ENCODE measurements at places on chromosomes 11 and 22.

DNA sequence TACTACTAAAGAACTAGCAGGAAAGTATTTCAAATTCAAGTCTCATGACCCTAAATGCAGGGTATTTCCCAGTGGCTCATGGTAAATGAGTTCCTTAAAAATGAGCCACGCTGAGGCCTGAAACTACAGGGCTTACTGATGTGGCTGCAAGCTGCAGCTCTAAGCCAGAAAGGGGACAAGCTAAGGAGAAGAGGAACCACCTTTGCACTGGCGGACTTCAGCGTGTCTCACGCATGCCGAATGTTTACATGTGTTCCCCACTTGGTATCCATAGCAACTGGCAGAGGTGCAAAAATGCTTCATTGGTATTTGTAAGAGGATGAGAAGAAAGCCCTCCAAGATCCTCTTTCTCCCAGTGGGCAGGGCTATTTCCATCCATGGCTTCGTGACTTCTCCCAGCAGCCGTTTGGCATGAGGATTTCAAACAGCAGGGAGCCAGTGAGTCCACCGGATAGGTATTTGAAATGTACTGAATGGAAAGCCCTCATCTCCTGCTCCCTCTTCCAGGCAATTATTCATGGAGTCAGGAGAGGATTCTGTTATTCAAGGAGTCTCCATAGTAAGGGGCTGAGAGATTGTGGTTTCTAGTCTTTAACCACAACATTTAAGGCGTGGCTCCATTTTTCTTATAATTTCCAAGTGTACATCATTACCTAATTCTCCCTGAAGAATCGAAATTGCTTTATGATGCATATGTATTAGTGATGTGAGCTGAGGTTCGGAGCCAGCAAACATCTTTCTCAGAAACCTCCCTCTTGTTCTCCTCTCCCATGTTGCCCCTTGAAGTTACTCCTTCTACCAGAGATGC, 55.3 kb upstream of the CD44 start:
- DNase-seq, result no peak

GRCh38 chr11:124748481-124749343, 3.3 kb downstream of the VSIG2 start:
- no peak for DNase-seq

- no peak for DNase-seq
Measured at GRCh38 chr11:16157327-16157726, 199.0 kb downstream of the SOX6 start.

GRCh38 chr11:105158436-105158835, 18.9 kb upstream of the CARD18 start:
- no peak for DNase-seq

DNA sequence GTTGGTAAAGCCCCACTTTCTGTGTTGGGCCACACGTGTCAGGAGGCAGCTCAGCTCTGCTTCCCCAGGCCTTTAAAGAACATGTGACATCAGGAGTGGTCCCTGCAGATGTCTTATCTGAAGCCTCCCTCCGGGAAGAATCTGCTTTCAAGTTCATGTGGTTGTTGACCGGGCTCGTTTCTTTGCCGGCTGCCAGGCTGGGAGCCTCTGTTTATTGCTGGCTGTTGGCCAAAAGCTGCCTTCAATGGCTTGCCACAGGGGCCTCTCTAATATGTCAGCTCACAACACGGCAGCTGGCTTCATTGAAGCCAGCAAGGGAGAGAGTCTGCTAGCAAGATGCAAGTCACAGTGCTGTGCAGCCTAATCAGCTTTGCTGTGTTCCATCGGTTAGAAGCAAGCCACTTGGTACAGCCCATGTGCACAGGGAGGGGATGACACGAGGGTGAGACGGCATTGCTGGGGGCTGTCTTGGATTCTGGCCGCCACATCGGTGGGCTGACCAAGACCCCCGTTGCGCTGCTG, 14.6 kb downstream of the MRGPRF start:
- DNase-seq, result no peak

GRCh38 chr11:129896062-129896461, 684 bp upstream of the NFRKB start:
- DNase-seq, result no peak

- no peak for DNase-seq
Measured at GRCh38 chr22:39240831-39241793, 3.7 kb downstream of the PDGFB start.

DNA sequence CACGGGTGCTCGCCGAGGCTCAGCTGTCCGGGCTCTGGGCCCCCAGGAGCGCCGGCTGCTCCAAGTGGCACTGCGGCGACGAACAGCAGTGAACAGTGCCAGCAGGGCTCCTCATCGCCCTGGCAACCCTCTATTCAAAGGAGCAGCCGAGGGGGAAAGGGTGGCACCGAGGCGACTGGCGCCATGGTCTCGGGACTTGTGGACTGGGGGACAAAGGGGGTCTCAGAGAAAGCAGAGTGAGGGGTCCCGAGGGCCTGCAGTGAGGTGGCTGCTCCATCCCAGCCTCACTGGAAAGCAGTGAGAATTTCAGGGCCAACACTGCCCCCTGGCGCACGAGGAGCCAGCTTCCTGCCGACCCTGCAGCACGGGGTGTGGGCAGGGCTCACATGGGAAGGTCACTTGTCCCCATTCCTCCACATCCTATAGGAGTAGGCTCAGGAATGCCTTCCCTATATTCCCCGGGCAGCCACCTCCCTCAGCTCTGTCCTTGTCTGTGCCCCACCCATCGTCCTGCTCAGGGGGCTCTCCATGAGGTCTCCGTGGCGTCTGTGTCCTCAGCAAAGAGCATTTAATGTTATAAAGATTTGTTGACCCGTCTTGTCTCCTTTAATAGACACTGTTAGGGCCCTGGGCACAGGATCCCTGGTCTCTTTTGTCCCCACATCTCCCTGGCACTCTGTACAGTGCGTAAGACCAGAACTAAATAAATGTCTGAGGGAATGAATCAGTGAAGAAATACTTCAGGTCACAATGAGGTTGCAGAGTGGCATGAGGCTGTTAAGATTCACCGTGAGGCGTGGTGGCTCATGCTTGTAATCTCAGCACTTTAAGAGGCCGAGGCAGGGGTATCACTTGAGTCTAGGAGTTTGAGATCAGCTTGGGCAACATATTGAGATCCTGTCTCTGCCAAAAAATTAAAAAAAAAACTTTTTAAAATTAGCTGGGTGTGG, 26.4 kb downstream of the LRFN4 start:
- no peak for DNase-seq

GRCh38 chr11:42647993-42648392, 663.8 kb upstream of the API5 start:
- DNase-seq, result no peak

DNA sequence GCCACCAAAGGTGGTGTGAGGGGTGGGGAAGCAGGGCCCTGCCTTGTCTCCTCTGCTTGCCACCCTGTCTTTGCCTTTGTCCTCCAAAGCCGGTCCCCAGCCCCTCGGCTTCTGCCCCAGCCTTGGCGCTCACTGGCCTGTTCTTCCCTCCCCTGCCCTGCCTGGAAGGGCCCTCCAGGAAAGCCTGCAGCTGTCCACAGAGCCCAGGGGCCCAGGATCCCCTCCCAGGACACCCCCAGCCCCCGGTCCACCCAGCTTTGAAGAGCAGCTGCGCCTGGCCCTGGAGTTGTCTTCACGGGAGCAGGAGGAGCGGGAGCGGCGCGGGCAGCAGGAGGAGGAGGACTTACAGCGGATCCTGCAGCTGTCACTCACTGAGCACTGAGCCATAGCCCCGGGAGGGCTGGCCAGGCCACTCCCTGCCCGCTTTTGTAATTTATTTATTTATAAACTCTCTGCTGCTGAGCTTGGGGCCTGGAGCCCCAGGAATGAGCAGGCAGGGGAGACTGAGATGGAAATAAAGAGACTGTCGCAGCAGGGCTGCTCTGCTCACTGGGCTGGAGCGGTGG, 1.3 kb upstream of the SSH3 start:
- DNase-seq, result no peak

GRCh38 chr22:31646186-31647019, 15.6 kb downstream of the PISD start:
- no peak for DNase-seq

- no peak for DNase-seq
Measured at GRCh38 chr11:19918302-19919049, 205.8 kb downstream of the NAV2 start.

DNA sequence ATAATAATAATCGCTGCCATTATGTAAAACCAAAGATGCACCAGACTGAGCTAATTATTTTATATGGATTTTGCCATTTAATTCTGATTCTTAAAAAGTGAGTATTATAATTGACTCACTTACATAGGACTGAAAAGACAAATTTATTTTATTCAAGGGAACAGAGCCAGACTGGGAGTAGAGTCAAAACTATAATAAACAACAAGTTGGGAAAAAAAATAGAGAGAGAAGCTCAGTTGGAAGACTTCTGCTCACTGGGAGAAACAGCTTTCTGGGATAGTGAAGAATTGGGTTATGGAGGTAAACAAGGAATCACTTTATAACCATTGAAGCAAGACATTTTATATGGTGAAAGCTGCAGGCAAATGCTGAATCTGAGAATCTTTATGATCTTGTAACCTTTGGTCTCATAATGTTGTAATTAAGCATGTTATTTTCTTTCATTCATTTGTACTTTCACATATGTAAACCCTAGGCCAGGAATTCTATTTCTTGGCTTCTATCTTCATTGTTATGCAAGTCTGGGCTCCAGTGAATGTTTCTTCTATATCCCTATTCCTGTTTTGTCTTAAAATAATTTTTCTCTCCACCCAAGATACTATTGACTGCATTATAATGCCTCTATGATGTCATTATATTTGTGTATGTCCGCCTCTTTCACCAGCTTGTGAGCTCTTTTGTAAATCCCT, 725.3 kb upstream of the CCDC179 start:
- no peak for DNase-seq

DNA sequence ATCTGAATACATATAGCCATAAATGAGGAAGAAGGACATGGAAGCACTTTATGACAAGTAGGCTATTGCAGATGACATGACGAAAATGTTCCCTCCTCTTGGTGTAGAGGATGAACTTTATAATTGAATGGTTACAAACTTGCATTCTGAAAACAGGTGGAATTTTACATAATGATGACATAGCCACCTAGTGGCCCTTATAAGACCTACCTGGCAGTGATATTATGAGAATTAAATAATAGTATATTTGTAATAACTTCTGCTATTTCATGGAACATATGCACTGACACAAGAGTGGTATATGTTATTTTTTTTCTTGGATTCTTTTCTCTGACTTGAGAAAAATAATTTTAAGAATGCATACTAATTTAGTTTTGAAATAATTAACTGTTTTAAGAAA, 22.9 kb downstream of the TRIM22 start:
- no peak for DNase-seq

GRCh38 chr11:82521427-82521826, 212.2 kb downstream of the FAM181B start:
- no peak for DNase-seq

DNA sequence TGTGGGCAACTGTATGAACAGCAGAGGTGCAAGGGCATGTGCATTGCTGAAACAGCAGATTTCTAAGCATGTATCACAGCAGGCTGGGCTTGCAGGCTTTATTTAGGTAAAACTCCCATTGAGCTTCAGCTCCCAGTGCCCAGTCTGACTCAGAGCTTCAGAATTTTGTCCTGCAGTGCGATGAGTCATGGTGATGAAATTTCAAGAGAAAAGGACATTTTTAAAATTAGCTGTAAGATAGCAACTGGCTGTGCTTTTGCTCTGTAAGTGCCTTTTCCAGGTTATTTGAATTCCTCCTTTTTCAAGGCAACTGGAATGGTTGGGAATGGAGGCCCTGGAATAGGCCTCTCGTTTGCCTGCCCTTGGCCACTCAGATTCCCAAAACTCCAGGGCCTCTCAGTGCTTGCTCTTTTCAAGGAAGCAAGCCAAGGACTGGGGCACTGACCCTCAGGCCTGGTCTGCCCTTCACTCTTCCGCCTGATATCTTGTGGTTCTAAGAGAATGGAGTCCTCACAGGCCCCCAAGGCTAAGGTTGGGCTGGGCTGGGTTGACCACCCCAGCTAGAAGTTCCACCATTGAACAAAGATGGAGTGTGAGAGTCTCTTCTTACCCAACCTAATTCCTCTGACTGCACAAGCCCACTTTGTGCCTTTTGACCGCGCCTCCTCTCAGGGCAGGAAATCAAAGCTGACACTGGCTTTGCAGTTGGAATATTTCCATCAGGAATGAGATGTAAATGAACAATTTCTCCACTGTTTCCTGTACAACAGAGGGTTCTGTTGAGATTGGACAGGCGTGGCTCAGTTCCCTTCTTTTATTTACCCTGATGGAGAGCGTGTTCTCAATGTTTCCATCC, 59.5 kb upstream of the PRSS23 start:
- DNase-seq, result no peak

DNA sequence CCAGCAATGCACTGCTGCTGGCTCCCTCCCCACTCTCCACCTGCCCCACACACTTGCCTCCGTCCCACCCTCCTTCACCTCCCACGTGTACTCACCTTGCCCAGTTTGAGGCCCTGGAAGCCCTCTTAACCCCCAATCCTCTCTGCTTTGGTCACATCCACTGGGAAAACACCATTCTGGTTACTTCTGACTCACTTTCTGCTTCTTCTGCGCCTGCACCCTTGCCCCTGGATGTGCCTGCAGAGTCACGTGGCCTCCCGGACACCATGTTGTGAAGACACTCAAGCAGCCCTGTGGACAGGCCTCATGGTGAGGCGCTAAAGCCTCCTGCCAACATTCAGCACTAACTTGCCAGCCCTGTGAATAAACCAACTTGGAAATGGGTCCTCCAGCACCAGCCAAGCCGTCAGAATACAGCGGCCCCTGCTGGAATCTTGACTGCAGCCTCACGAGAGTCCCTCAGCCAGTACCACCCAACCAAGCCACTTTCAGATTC, 2.6 kb upstream of the NAALADL1 start:
- no peak for DNase-seq

- DNase-seq, result no peak
Measured at GRCh38 chr22:39169797-39170466, 17.5 kb upstream of the CBX7 start.

DNA sequence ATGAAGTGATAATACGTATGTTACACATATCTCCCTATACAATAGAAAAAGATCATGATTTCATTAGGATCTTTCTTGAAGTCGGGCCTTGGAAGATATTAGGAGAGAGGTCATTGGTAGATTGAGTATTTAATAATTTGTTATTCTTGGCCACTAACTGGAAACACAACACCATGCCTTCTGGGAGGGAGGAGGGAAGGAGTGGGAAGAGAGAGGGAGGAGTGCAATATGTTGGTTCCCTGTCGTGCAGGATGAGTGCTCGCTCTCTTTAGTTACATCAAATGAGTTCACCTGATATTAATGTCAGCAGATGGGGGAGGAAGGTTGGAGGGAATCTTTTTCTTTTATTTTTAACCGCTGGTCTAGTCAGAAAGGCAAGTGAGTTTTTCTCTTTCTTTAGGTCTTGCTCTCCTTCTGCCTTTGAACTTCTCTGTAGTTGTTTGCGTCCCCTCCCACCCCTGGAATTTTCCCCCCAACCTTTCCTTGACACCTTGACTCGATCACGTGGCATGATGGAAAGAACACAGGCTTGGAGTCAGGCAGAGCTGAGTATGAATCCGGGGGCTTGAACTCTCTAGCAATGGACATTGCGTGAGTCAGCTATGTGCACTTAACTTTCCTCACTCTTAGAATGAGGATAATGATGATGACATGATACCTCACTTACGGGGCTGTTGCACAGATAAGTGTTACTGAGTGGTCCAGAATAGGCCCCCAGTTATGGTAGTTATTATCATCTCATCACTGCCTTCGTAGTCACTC, 6.2 kb downstream of the ADAMTS15 start:
- no peak for DNase-seq
